ENCODE measurements at places on chromosomes 1 and 21.

- no peak overlapping the region for H3K4me3 ChIP-seq
- DNase-seq, result no peak
- no peak overlapping the region for H3K27ac ChIP-seq
- no peaks in the 10 kb centered on the region for H3K36me3 ChIP-seq
- no peaks in the 10 kb centered on the region for H3K27me3 ChIP-seq
- no peaks in the 10 kb centered on the region for H3K4me1 ChIP-seq
These were observed 65.2 kb upstream of the ARID1A start for GRCh38 chr1:26630634-26631033.

- H3K27ac ChIP-seq, result no peak overlapping the region
- H3K4me1 ChIP-seq, result no peaks in the 10 kb centered on the region
- H3K36me3 ChIP-seq, result no peaks in the 10 kb centered on the region
- H3K27me3 ChIP-seq, result no peaks in the 10 kb centered on the region
These were observed 146.2 kb downstream of the PLPP3 start for GRCh38 chr1:56433056-56433577.

DNA sequence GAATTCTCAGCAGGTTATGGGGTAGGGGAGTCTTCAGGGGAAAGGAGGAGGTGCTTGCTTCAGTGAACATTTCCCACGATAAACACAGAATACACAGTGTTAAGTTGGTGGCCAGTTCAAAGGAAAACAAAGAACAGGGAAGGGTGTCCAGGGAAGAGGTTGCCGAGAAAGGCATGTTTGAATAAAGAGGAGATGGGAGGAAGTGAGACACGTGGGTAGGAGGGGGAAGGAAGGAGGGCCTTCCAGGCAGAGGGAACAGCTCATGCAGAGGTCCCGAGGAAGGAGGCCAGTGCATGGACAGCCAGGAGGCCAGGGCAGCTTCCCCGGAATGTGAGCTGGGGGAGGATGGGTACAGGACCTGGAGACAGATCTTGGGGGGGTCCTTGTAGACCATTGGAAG is 130.3 kb upstream of the TMEM51 start:
- H3K27me3 ChIP-seq, result no peaks in the 10 kb centered on the region
- H3K36me3 ChIP-seq, result no peaks in the 10 kb centered on the region
- DNase-seq, result no peak
- H3K4me3 ChIP-seq, result no peak overlapping the region
- peaks cover 21% of the 10 kb centered on the region for H3K4me1 ChIP-seq
- H3K27ac ChIP-seq, result no peak overlapping the region

DNA sequence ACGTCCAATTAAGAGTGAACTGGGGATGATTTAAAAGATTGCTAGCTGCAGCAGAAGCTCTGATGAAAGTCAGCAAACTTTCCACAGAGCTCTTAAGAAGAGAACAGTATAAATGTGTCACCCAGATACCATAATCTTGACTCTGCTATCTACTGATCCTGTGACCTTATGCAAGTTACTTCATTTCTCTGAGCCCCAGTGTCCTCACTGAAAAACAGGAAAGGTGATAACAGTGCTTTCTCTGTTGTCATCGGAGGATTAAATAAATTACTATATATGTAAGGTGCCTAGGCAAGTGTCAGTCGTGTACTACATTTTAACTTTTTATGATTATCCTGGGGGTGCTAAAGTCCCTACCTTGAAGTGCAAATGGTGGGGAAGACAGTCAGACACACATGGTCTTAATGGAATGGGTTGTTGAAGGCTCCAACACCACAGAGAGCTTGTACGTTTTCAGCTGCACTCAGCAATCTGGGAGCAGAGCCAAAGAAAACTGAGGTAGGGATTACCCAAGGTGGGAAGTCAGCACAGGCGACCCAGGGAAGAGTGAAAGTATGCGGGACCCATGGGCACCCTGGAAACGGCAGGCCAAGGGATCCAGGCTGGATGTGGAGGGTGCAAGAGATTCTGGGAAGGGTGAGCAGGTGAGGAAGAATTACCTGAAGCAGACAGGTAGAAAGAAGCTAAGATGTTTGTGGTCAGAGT is 82.8 kb downstream of the DTL start:
- no peak for DNase-seq
- H3K4me3 ChIP-seq, result no peak overlapping the region
- H3K36me3 ChIP-seq, result no peaks in the 10 kb centered on the region
- H3K27ac ChIP-seq, result no peak overlapping the region
- H3K4me1 ChIP-seq, result no peaks in the 10 kb centered on the region

DNA sequence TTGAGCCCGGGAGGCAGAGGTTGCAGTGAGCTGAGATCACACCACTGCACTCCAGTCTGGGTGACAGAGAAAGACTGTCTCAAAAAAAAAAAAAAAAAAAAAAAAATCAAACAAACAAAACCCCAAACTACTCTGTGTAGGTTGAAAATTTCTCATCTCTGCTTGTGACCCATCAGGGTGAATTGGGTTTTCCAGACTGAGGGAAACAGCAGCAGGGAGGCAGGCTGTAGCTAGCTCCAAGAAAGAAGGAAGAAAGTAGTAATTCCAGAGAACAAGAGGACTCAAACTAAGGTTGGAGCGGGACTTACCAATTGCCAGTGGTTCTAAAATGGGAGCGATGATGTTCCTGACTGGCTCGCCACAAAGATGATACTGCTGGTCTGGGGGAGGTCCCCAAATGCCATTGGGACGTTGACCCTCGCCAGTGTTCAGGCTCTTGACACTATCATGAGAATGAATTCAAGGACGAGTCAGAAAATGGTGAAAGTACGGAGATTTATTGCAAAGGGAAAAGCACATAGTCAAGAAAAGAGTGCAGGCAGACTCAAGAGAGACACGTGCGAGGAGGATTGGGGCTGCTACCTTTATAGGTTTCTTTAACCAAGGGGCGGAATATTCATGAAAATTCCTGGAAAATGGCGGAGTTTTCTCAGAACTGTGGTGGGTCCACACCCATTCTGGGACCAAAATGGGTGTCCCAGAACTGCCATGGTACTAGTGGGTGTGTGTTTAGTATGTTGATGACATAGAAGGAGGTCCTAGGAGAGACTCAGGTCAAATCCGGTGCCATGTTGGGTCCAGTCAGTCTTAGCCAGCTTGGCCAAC is 13.4 kb downstream of the AADACL4 start:
- no peaks in the 10 kb centered on the region for H3K36me3 ChIP-seq
- no peak overlapping the region for H3K4me3 ChIP-seq
- no peaks in the 10 kb centered on the region for H3K27me3 ChIP-seq
- H3K27ac ChIP-seq, result no peak overlapping the region
- H3K4me1 ChIP-seq, result no peaks in the 10 kb centered on the region

GRCh38 chr1:61204528-61204927 is 122.2 kb downstream of the NFIA start:
- no peaks in the 10 kb centered on the region for H3K27me3 ChIP-seq
- H3K27ac ChIP-seq, result no peak overlapping the region
- H3K4me1 ChIP-seq, result peaks cover 8% of the 10 kb centered on the region
- no peak for DNase-seq

DNA sequence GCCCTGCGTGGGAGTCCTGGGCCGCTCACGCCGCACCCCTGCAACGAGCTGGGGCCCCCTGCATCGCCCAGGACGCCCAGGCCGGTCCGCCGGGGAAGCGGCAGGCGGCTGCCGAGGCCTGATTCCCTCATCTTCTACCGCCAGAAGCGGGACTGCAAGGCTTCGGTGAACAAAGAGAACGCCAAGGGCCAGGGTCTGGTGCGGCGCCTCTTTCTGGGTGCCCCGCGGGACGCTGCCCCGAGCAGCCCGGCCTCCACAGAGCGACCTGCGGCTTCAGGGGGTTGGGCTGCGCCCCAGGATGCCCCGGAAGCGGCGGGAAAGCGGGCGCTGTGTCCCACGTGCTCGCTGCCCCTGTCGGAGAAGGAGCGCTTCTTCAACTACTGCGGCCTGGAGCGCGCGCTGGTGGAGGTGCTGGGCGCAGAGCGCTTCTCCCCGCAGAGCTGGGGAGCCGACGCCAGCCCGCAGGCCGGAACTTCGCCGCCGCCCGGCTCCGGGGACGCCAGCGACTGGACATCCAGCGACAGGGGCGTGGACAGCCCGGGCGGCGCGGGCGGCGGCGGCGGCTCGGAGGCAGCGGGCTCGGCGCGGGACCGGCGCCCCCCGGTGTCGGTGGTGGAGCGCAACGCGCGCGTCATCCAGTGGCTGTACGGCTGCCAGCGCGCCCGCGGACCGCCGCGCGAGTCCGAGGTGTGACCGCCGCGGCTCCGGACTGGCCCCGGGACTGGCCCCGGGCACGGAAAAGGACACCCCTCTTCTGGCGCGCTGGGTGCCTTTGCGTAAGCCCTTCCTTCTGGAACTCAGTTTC is 2.7 kb downstream of the FAM110D start:
- H3K4me1 ChIP-seq, result peaks cover 2% of the 10 kb centered on the region
- no peak for DNase-seq
- H3K36me3 ChIP-seq, result no peaks in the 10 kb centered on the region

GRCh38 chr21:29394051-29394450 is 95.3 kb downstream of the BACH1 start:
- DNase-seq, result no peak
- no peaks in the 10 kb centered on the region for H3K4me1 ChIP-seq
- no peaks in the 10 kb centered on the region for H3K36me3 ChIP-seq
- H3K27me3 ChIP-seq, result no peaks in the 10 kb centered on the region
- no peak overlapping the region for H3K27ac ChIP-seq

Measured in RWPE2 (cell line).